ENCODE measurements at places on chromosomes 12 and 14.
A peak's percentile ranks its signal among the peaks of the same experiment; 100 is the strongest.

- DNase-seq, result no peak
Measured at GRCh38 chr12:124618291-124618902, 51.0 kb upstream of the NCOR2 start.

DNA sequence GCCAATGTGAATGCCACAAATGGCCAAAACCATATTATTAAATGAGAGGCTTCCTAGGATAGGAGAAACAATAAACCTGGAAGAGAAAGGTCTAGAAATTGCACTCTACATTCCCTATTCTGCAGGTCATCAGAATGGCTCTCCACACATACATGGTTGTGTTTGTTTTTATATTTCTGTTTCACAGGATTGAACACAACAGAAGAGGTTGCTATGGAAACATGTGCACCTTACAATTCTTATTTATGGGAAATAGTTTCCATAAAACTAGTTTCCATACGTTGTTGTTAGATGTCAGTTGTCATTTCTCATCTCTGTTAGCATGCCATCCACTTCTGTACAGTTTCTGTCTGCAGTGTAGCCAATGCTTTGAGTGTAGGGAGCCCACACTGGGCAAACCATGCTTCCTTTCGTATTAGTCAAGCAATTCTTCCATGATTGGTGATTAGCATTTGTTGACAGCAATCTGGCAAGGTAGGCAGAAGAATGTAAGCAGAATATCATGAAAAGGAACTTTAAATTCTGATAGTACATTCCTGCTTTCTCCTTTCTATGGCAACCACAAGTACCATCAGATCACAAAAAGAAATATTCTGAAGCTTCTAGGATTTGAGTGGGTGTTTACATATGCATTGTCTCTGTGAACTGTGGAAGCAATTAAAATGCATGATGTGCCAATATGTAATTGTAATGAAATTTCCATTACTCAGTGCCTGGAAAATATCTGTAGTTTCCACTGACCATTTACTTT is 141.6 kb upstream of the AVPR1A start:
- no peak for DNase-seq

- no peak for DNase-seq
Measured at GRCh38 chr12:109009766-109010165, 11.1 kb downstream of the SVOP start.

DNA sequence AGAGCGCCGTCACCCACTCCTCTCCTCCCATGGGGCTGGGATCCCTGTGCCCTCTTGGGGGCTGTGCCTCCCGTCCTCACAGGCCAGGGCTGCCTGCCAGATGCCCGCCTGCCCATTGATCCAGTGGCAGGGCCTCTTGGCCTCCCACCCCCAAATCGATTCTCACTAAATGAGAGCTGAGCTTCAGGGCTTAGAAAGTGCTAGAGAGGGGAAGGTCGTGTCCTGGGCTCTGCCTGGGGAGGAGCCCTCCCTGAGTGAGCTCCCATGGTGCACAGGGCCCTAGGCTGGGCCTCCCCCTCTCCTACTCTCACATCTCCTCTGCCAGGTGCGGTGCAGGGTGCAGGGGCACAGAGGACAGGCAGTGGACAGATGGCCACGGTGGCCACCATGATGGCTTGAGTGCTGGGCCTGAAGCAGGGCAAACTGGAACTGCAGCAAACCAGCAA is 9.2 kb downstream of the BEGAIN start:
- DNase-seq, result peak; percentile 34
